ENCODE measurements at places on chromosomes 6 and 20.

- DNase-seq: no peak
Measured at GRCh38 chr6:102928109-102928508, 1534.6 kb downstream of the GRIK2 start.

- no peak for DNase-seq
Measured at GRCh38 chr20:43472671-43473380, 15.1 kb downstream of the SRSF6 start.

- peak; percentile 90 for DNase-seq
Measured at GRCh38 chr6:36985808-36986703, at the start of gene MTCH1. Gene MTCH1, minus strand, starts transcription at chr6:36986196. Its CDS starts 23 bp downstream, at chr6:36986173.

DNA sequence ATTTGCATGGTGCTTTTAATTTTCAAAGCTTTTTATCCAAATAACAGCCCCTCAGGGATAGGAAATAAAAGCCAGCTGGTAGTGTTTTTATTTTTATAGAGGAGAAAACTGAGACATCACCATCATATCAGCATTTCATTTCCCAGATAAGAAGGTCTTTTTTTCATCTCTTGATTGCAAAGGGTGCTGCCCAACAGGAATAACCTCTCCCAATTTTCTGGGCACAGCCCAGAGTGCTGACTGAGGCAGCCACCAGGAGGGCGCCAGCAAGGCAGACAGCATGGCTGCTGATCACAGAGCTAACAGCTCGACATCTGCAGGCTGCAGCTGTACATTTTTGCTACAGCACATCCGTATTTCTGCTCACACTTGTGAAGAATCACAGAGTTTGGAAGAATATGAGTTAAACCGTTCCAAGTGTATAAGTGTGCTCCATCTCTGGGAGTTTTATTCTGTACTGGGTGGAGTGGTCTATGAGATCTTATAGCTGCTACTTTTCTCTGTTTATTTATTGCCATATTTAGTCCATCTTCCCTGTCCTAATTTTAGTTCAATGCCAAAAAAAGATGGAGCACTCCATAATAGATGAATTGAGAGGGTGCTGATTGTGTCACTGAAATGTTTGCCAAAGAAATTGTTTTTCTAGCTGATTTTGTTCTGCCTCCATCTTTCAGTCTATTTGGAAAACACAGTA, 85.5 kb upstream of the C20orf144 start:
- DNase-seq: no peak

GRCh38 chr6:169961772-169962561, 210.5 kb downstream of the ERMARD start:
- no peak for DNase-seq

GRCh38 chr6:120805276-120805675, 529.0 kb downstream of the TBC1D32 start:
- no peak for DNase-seq

DNA sequence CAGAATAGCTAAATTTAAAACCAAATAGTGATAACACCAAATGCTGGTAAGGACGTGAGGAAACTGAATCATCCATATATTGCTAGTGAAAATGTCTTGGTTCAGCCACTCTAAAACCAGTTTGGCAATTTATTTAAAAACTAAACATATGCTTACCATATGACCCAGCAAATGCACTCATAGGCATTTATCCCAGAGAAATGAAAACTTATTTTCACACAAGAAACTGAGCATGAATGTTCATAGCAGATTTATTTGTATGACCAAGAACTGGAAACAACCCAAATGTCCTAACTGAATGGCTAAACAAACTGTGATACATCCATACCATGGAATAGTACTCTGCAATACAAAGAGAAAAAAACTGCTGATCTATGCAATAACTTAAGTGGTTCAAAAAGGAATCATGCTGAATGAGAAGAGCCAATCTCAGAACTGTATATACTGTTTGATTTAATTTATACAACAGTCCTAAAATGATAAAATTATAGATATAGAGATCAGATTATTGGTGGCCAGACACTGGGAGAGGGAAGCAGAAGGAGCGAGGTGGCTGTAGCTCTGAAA, 115.6 kb upstream of the ADGRF1 start:
- DNase-seq: no peak

DNA sequence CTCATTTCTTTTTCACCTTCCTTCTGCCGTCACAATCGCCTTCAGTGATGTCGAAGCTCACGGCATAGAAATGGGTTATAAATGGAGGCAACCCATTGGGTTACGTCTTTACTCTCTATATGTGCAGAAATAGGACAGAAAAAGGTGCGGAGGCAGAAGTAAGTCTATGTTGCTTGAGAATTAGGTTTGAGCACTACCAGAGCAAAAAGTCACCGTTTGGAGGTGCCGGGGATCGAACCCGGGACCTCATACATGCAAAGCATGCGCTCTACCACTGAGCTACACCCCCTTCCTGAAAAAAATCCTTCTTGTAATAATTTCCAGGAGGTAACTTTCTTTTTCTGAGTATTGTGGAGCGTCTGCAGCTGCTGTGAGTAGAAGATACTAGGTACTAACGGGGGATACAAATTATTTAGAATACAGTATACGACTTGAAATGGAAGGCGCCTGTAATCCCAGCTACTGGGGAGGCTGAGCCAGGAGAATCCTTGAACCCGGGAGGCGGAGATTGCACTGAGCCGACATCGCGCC, 134.2 kb downstream of the TRIM27 start:
- DNase-seq: peak; percentile 12

DNA sequence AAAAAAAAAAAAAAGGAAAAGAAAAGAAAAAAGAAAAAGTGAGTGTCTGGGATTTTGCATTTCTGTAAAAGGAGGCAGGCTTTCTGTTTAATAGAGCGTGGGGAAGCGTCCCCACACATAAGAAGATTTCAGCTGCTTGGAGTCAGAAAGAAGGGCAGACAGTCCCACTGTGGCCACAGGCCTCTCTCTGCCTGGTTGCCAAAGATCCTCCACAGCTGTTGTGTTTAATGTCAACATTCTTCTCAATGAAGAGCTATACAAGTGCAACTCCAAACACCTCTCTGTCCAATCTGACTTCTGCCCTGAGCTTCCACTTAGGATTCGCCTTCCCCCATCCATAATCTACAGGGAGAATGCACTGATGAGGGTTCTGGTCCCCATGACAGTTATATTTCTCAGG, 64.3 kb upstream of the MLN start:
- no peak for DNase-seq

- no peak for DNase-seq
Measured at GRCh38 chr6:107917451-107918375, 40.3 kb downstream of the SEC63 start.

- DNase-seq: no peak
Measured at GRCh38 chr20:58466729-58467571, 48.2 kb downstream of the APCDD1L start.

GRCh38 chr6:137776786-137777686, 90.0 kb upstream of the TNFAIP3 start:
- DNase-seq: no peak

DNA sequence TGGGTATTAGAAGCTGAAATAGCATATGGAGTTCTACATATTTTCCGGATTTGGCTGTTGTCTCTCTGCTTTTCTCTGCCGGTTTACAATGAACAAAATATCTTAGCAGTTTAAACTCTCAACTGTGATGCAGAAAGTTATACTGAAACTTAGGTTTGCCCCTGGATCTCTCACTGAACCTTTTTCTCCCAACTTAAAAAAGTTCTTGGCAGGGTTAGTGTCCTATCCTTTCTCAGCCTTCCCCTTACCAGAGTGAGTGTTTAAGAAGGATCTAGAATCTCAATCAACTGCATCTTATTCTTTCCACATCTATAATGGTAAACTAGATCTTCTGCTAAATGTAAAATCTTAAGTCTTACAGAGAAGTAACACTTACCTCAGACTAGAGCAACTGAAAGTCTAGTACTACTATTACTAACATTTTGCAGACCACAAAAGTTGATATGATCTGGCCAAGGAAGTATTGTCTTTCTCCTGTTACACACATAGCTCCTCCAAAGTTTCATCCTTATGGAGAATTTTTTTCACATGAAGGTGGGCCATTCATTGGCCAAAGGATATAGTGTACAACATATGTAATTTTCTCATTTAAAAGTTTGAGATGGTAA, 392.3 kb upstream of the RUNX2 start:
- DNase-seq: no peak

Data from NCI-H774 (cell line).